ENCODE measurements at places on chromosomes 1 and 21. TPM values are rescaled to one million over a fixed set of nuclear protein-coding genes. Genes with fewer than 3 reads are reported as not detected.

EDN2 gene
- not detected for total RNA-seq

OR2L8 gene
- total RNA-seq = not detected

LCE2C gene
- total RNA-seq = not detected

DCST1 gene
- not detected for total RNA-seq

LMNA gene
- 576 TPM for total RNA-seq

RAB3B gene
- 0.08 TPM for total RNA-seq

IPP gene
- total RNA-seq = 10.9 TPM

KCNQ4 gene
- 0.11 TPM for total RNA-seq

C1orf87 gene
- not detected for total RNA-seq

SYCP1 gene
- total RNA-seq = not detected

TLR5 gene
- total RNA-seq = 0.05 TPM

DIP2A gene
- total RNA-seq = 9.8 TPM

B3GALT5 gene
- not detected for total RNA-seq

CFAP74 gene
- total RNA-seq = not detected

CYP4A11 gene
- total RNA-seq = not detected

DLGAP3 gene
- 1.8 TPM for total RNA-seq

CASQ1 gene
- total RNA-seq = not detected

RHBG gene
- not detected for total RNA-seq

OSBPL9 gene
- total RNA-seq = 169 TPM

C1QTNF12 gene
- not detected for total RNA-seq

SHISAL2A gene
- not detected for total RNA-seq

CEPT1 gene
- total RNA-seq = 25.1 TPM

C1orf141 gene
- not detected for total RNA-seq

BMP8A gene
- not detected for total RNA-seq

ZC3H11A gene
- 85.2 TPM for total RNA-seq

RHBDL2 gene
- not detected for total RNA-seq

IQGAP3 gene
- total RNA-seq = 10.1 TPM

EVA1C gene
- total RNA-seq = 1.1 TPM

SPATA45 gene
- 0.40 TPM for total RNA-seq

TMCO2 gene
- total RNA-seq = not detected

LRRC3 gene
- total RNA-seq = 1.5 TPM

HSPA6 gene
- 4.8 TPM for total RNA-seq

GADD45A gene
- 7.4 TPM for total RNA-seq

DNAJC28 gene
- 1.1 TPM for total RNA-seq

PDE4B gene
- 23.6 TPM for total RNA-seq

EFNA4 gene
- total RNA-seq = 12.7 TPM

KRTCAP2 gene
- 326 TPM for total RNA-seq

POGZ gene
- total RNA-seq = 25.3 TPM

BARHL2 gene
- total RNA-seq = 0.11 TPM

SLAMF8 gene
- not detected for total RNA-seq

SHISA4 gene
- 34.1 TPM for total RNA-seq

GSTM1 gene
- total RNA-seq = not detected

HLCS gene
- 33.8 TPM for total RNA-seq

ADORA3 gene
- total RNA-seq = not detected

CXADR gene
- 25.9 TPM for total RNA-seq

OR10J1 gene
- total RNA-seq = not detected

CA6 gene
- 0.26 TPM for total RNA-seq

YTHDF2 gene
- total RNA-seq = 63.3 TPM

RNF220 gene
- 68.8 TPM for total RNA-seq

AQP10 gene
- not detected for total RNA-seq

TMEM200B gene
- not detected for total RNA-seq

SEMA4A gene
- 0.11 TPM for total RNA-seq

ASTN1 gene
- not detected for total RNA-seq

KCND3 gene
- 0.11 TPM for total RNA-seq

TNNT2 gene
- total RNA-seq = not detected

ETNK2 gene
- total RNA-seq = 22.7 TPM

HSD3B2 gene
- total RNA-seq = 1.1 TPM

CRP gene
- not detected for total RNA-seq

SMYD2 gene
- 56.3 TPM for total RNA-seq

HIVEP3 gene
- 0.11 TPM for total RNA-seq
